Left lobe of liver (tissue), 2 donors: ENCODE measurements at places on chromosomes 5 and 9. TPM values are rescaled to one million over a fixed set of nuclear protein-coding genes. Genes with fewer than 3 reads are reported as not detected.

DNA sequence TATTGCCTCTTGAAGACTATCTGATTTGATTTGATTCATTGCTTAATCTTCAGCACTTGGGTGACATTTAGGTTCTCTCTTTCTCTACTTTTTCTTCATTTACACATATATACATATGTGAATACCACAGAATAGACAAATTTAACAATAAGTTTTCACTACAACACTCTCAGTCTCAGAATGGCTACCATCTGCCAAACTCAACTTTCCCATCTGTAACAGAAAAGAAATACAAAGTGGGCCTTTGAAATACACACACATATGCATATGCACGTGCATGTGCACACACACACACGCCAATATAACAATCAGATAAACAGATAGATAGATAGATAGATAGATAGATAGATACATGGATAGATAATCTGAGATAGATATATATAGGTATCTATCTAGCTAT lies 762.8 kb upstream of the NUDT12 start:
- no peak for DNase-seq

GRCh38 chr9:81390792-81391456 lies 298.4 kb downstream of the TLE1 start:
- no peak for DNase-seq

DNA sequence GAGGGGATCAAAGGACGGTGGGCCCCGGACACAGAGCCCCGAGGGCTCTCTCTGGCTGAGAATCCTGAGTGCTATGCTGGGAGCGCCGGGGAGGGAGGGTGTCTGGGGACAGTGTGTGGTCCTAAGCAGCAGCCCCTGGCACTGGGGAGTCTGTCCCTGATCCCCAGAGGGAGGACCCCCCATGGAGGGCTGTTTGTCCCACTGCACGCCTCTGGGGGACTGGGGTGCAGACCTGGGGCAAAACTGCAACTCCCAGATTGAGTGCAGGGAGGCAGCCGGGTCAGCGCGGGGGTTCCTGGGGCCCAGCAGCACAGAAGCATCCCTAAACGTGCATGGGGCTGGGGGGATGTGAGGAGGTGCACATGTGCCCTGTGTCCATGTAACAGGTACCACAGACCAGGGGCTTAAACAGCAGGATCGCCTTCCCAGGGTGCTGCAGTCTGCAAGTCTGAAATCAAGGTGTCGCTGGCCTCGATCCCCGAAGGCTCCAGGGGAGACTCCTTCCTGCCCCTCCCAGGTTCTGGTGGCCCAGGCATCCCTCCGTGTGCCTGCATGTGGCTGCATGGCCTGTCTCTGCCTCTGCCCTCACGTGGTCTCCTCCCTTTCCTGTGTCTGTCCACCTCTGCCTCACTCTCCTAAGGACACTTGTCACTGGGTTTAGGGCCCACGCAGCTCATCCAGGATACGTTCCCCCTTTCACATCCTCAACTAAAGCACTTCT lies 35.9 kb upstream of the IRX4 start:
- no peak for DNase-seq

DNA sequence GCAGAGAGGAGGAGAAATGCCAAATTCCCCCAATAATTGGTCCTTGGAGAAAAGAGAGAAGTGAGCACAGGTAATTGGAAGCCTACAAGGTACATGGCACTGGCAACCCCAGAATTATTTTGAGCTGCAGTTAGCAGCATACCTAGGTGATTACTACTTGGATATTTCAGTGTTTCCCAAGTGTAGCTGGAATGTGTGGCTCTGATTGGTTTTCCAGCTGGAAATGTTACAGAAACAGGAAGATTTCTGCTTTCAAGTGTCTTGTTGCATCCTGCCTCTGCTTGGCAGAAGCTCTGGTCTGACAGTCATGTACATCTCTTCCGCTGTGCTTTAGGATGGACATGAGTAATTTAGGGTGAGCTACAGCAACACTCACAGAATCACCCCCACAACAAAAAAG lies 262.1 kb downstream of the ENC1 start:
- no peak for DNase-seq

- DNase-seq, result no peak
Measured at GRCh38 chr9:36063804-36064447, 27.2 kb downstream of the RECK start.

- no peak for DNase-seq
Measured at GRCh38 chr5:65506961-65507360, 25.2 kb upstream of the ADAMTS6 start.

DNA sequence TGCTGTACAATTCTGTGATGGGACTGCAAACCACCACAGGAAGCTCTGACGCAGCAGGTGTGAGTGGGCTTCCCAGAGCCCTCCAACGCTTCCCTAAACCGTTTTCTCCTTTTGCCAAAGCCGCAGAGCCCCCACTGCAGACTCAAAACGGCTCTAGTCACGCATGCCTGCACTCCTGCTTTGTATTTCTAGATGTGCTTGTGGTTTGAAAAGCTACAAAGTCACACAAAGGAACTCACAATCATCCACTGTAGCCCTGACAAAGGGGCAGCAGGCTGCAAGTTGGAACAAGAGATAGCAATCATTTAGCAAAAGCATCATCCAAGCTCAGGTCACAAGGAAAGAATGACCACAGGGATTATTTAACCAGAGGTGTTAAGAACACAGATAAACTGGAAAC lies 79.3 kb downstream of the PTPN3 start:
- DNase-seq, result no peak

DNA sequence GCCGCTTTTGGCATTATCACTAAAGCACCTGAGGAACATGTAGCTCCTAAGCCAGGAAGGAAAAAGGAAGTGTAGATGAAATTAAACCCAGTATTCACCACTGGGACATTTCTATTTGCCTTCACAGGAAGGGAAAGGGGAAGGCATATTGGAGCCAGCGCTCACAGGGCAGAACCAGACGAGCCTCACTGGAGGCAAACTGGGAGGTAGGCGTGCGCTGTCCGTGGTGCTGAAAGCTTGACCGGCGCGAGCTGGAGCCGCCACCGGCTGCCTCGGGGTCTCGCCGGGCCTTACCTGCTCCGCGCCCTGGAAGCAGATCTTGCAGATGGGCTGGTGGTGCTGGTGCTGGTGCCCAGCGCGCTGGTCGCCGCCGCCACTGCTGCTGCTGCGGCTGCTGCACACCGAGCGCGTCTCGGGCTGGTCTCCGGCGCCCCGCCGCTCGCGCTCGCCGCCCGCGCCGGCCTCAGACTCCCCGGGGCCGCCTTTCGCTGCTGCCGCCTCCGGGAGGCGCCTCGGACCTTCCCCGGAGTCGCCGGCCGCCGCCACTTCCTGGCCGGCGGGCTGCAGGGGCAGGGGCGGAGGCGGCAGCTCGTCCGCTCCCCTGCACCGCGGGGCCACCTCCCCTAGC lies 732 bp downstream of the MARCHF11 start:
- peak; percentile 47 for DNase-seq

DNA sequence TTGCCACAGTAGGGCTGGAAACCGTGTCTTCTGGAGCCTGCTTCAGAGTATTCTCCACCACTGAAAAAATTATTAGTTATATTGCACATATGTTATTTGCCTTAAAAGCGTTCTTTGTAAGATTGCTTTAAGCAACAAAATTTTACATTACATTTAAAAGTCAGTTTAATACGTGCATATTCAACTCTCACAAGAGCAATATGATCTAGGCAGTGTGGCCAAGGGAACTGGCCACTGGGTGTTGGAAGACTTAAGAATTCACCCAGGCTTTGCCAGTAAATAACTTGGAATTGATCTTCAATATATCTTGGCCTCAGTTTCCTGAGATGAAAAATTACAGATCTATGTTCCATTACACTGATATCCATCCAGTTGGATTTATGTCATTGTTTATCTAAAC lies 694.4 kb downstream of the EFNA5 start:
- no peak for DNase-seq

- no peak for DNase-seq
Measured at GRCh38 chr5:160655717-160656116, 196.3 kb downstream of the ATP10B start.

GRCh38 chr5:149779124-149779465 lies 49.0 kb downstream of the PPARGC1B start:
- DNase-seq, result no peak

CCNO gene
- not detected for total RNA-seq

PCDHB2 gene
- total RNA-seq, result 0.08 TPM

ACTBL2 gene
- total RNA-seq, result not detected

PTGS1 gene
- total RNA-seq, result 2.0 TPM

TAF1L gene
- not detected for total RNA-seq

CCDC192 gene
- not detected for total RNA-seq

WHRN gene
- 2.8 TPM for total RNA-seq

HEMGN gene
- total RNA-seq, result 0.33 TPM

SPINK6 gene
- not detected for total RNA-seq

CWC27 gene
- total RNA-seq, result 5.0 TPM
